Activated naive CD4-positive, alpha-beta T cell treated with anti-CD3 and anti-CD28 coated beads, Interleukin-2, amount 50 U/mL, for 16 hours (primary cell): ENCODE measurements at places on chromosomes 2 and 18.

DNA sequence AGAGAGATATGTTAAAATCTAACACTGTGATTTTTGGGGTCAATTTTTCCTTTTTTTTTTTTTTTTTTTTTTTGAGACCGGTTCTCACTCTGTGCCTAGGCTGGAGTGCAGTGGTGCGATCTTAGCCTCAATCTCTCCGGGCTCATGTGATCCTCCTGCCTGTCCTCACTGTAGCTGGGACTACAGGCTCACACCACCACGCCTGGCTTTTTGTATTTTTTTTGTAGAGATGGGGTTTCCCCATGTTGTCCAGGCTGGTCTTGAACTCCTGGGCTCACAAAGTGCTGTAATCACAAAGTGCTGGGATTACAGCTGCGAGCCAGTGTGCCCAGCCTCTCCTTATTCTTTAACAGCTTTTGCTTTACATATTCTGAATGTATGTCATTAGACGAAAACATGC lies 2.9 kb upstream of the HAAO start:
- no peak for DNase-seq

DNA sequence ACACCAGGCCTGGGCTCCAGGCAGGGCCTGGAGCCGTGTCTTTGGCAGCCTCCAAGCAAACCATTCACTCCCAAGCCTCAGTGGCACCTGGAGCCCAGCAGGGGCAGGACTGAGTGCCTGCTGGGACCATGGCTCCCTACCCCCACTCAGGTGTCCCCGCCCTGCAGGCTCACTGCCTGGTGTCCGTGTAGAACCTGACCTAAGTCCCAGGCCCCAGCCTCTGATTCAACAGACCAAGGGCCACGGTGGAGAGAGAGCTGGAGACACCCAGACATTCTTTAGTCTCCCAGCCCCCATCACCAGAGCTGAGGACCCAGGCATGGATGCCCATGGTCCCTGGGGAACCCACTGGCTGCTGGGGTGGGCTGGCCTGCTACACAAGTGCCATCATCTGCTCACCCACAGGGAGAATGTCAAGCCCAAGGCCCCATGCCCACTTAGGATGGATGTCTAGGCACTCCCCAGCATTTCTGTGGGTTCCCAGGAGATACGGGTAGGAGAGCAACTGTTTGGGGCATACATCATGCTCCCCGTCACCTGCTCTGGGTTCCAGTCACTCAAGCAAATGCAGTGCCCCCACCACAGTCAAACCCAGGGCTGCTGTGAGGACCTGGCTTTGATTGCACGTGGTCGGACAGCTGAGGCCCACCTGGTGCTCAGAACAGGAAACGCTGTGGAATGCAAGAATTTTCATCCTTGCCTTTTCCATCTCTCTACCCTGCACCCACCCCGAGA lies 42.9 kb upstream of the ATG16L1 start:
- DNase-seq = no peak

DNA sequence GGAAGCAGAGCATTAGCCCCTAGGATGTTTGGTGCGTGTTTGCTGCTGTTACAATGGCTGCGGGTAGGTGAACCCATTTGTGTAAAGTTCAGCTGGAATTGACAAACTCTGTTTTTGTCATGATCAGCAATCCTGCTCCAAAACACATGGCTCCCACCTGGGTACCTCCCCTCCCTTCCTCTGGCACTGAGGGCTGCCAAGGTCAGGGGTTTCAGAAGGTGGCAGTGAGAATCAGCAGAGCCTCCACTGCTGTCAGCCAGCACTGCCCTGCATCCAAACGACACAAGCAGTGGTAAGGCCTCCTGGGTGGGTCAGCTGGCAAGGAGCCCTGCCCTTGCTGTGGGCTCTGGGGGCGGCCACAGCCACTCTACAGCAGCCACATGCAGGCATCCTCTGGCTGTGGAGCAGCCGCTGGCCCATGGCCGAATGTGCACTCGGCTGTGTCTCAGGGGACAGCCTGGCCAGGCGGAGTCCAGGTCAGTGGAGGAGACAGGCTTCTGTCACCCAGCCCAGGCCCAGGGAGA lies 32.8 kb upstream of the LDLRAD4 start:
- no peak for DNase-seq

GRCh38 chr2:61841286-61841685 lies 12.6 kb downstream of the FAM161A start:
- no peak for DNase-seq

GRCh38 chr2:1940679-1941078 lies 196.4 kb upstream of the PXDN start:
- DNase-seq = no peak

DNA sequence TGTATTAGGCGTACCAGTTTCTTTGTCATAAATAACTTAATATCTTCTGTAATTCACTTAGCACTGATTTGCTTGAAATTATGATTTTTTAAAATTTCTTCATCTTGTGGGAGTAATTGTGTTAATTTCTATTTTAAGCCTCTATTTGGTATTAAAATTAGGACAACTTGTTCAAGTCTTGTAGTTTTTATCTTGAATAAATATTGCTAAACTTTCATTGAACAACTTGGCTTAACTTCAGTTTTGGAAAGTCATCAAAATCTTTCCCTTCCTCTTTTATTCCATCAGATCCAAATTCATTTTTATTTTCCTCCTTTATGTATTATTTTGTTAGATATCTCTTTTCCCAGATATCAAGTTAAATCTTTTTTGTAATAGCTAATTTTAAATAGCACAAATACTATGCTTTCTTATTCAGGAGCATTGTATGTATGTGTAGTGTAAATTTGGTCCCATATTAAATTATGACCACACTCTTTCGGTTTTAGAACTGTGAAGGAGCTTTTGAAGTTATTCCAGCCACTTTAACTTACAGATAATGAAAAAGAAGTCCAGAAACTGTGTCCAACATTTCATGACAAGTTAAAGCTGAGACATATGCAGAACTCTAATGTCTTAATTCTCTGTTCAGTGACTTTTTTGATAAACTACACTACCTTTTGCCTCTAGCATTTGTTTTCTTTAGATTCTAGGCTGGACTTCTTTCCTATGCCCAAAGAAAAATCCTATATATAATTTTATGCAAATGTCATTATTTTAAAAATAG lies 31.7 kb upstream of the NT5C1B start:
- no peak for DNase-seq

GRCh38 chr2:207239754-207240494 lies 74.2 kb upstream of the KLF7 start:
- no peak for DNase-seq

DNA sequence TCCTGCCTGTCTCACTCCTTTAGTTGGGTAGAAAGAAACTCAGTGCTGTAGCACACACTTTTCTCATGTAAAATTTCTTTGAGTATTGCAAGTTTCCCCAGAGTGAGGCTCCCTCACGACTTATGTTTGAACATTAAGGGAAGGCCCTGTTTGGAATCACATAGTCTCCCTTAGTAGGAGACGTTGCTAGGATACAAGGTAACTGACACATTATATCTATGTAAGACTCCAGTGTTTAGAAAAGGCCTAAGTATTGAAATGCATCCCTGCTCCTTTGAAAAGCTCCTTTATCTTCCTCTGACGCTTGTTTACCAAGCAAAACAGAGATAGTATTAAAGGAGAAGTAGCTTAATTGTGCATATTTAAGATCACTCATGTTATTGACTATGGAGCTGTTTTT lies 248.2 kb downstream of the PHLPP1 start:
- DNase-seq = no peak

DNA sequence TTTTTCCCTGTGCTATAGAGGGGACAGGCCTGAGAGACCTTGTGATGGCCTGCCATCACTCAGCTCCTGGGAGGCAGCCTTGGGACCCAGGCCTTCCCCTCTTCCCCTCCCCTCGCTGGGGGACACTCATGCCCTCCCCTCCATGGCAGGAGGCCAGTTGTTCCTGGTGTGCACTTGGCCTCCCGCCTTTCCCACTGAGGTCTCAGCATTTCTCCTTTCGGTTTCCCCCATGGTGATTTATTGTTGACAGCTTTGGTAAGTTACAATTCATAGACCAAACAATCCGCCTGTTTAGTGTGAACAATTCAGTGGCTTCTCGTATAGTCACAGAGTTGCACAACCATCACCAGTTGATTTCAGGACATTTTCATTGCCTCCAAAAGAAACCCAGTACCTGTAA lies 10.2 kb upstream of the CNDP1 start:
- DNase-seq = no peak

GRCh38 chr2:160905862-160906261 lies 254.4 kb upstream of the TANK start:
- no peak for DNase-seq

- DNase-seq = no peak
Observed at GRCh38 chr2:120766470-120767351, 31.0 kb downstream of the GLI2 start.

DNA sequence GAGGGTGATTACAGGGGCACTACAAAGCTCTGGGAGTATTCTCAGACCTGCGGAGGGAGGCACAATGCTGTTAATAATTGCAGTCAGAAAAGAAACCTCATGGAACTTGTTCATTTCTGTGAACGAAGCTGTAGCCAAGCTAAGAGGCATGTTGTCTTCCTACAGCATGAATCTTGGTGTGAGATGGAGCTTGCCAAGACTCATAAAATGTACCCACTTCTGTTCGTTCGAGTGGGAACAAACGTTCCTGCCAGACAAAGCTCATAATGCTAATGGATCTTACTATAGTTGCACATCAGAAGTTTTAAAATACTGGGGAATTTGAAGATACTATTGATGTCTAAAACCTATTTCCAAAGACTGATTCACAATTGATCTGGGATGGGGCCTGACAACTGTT lies 489.1 kb downstream of the ZEB2 start:
- no peak for DNase-seq

- DNase-seq = no peak
Observed at GRCh38 chr18:52325997-52326396, 14.0 kb upstream of the DCC start.

- no peak for DNase-seq
Observed at GRCh38 chr2:182193291-182193690, 207.6 kb downstream of the PPP1R1C start.

DNA sequence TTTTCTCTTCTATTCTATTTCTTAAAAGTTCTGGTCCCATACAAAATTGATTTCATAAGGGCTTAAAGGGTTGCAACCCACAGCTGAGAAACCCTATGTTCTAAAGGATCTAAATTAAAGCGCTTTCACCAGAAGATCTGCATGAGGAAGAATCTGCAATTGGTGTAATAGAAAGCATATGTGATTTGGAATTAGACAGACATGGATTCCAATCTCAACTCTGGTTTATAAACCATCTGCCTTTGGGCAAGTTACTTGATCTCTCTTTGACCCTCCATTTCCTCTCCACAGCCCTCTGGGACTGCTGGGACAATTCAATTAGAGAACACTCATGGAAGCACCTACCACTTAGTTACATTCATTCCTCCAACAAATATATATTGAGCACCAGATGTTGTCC lies 178.7 kb downstream of the ANTXR1 start:
- DNase-seq = no peak

- DNase-seq = no peak
Observed at GRCh38 chr2:204122425-204122824, 185.9 kb downstream of the ICOS start.

DNA sequence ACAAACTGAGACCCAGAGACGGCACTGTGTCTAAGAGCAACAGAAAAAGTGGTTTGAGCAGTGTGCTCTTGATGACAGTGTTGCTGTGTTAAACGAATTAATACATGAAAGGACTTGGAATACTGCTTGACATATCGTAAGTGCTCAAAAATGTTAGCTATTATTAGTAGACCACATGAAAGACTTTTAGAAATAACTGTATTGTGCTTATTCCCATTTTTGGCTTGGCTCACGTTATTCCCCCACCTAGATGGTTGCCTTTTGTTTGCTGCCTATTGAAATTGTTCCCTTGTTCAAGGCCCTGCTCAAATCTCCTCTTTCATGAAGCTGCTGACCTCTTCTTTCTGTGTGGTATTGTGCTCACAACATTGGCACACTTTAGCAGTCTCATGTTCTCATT lies 27.8 kb upstream of the C2orf74 start:
- no peak for DNase-seq

DNA sequence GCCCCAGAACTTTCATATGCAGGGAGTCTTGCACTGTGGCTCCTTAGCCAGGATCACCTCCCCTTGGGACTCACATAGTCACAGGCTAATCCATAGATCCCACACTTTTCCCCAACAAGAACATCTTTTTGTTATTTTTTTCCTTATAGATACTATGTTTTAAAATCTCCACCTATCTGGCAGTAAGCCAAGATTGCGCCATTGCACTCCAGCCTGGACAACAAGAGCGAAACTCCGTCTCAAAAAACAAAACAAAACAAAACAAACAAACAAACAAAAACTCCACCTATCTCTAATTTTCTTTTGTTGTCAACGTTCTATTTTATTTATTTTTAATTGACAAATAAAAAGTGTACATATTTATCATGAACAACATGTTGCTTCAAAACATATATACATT lies 141.7 kb downstream of the PDE11A start:
- DNase-seq = no peak

DNA sequence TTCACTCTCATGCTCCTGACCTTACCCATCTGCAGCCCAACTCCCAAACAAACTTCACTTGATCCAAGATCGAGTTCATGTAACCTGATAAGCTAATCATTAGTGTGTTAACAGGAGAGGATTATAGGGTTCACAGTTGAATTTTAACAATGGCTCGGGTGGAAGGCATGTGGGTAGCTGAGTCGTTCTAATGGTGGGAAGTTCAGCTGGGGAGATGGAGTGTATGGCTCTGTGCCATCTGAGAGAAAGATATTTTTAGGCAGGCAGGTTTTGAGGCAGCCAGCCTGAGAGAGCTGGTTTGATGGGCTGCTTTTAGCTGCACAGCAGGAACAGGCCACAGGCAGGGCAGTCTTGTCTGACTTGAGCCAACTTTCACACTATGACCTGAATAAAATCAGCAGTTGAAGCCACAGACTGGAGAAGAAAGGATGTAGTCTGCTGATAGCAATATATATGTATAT lies 17.7 kb upstream of the NFE2L2 start:
- DNase-seq = no peak

DNA sequence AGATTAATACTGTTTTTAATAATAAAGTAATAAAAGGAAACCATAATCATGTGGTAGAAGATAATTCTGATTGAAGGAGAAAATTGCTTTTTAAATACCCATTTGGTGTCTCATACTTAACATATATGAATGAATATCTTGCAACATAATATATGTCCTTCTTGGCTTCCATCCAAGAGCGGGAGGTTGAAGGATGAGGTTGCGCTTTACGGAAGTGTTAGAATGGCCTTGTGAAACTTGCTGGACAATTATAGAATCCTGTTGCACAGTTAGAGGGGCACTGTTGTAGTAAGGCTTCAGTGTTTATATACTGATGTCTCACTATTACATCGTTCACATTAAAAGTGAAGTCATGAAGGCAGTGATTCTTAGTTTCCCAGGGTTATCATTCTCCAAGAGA lies 9.4 kb downstream of the INSIG2 start:
- DNase-seq = no peak

- DNase-seq = no peak
Observed at GRCh38 chr2:134132490-134132857, 121.4 kb upstream of the MGAT5 start.

DNA sequence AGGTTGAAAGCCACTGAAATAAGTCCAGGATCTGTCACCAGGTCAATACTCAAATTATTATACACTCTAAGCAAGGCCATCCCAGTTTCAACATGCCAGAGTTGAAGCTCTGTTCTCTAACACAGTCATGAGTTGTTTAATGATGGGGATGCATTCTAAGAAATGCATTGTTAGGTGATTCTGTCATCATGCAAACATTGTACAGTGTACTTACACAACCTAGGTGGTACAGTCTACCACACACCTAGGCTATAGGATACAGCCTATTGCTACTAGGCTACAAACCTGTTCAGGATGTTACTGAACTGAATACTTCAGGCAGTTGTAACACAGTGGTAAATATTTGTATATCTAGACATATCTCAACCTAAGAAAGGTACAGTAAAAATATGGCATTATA lies 162.2 kb downstream of the BAZ2B start:
- no peak for DNase-seq

GRCh38 chr2:85156619-85157018 lies 23.4 kb downstream of the TCF7L1 start:
- no peak for DNase-seq
